ENCODE measurements at places on chromosomes 7 and 10. TPM values are rescaled to one million over a fixed set of nuclear protein-coding genes. Genes with fewer than 3 reads are reported as not detected.

The PAPOLB gene
- 0.02 TPM for polyA plus RNA-seq

The HECW1 gene
- 1.1 TPM for polyA plus RNA-seq

The KAZALD1 gene
- polyA plus RNA-seq: 15.3 TPM

The ZMIZ2 gene
- polyA plus RNA-seq: 3.9 TPM

The GRB10 gene
- polyA plus RNA-seq: 11.1 TPM

The DOCK1 gene
- 27.2 TPM for polyA plus RNA-seq

The MSMB gene
- not detected for polyA plus RNA-seq

The RTKN2 gene
- polyA plus RNA-seq: 2.9 TPM

The BRAF gene
- 21.1 TPM for polyA plus RNA-seq

The MRPS33 gene
- 64.8 TPM for polyA plus RNA-seq

The SFTPD gene
- polyA plus RNA-seq: not detected

The SUN3 gene
- polyA plus RNA-seq: not detected

The CLDN4 gene
- polyA plus RNA-seq: 0.73 TPM

The CALCR gene
- polyA plus RNA-seq: not detected

The CDH23 gene
- polyA plus RNA-seq: 0.01 TPM

The MMP21 gene
- polyA plus RNA-seq: not detected

The HOXA7 gene
- polyA plus RNA-seq: 5.3 TPM

The NKX1-2 gene
- not detected for polyA plus RNA-seq

The PDZD7 gene
- 0.50 TPM for polyA plus RNA-seq

The HTR5A gene
- not detected for polyA plus RNA-seq

The FRMD4A gene
- polyA plus RNA-seq: 63.6 TPM

The GNG11 gene
- 46.1 TPM for polyA plus RNA-seq

The CFAP46 gene
- 0.64 TPM for polyA plus RNA-seq

The SYCE1 gene
- 0.41 TPM for polyA plus RNA-seq

The PHKG1 gene
- 0.41 TPM for polyA plus RNA-seq

The PNLIPRP3 gene
- polyA plus RNA-seq: not detected

The SPDYE18 gene
- polyA plus RNA-seq: 0.11 TPM

The MEIG1 gene
- polyA plus RNA-seq: 0.18 TPM

The CD36 gene
- polyA plus RNA-seq: 102 TPM

The SLC35G1 gene
- 8.1 TPM for polyA plus RNA-seq

The METTL27 gene
- 2.1 TPM for polyA plus RNA-seq

The FKBP6 gene
- polyA plus RNA-seq: not detected

The TEX47 gene
- not detected for polyA plus RNA-seq

The FAM13C gene
- 0.17 TPM for polyA plus RNA-seq

The ARMC3 gene
- not detected for polyA plus RNA-seq

The DENND2A gene
- polyA plus RNA-seq: 25.8 TPM

The CNTNAP2 gene
- polyA plus RNA-seq: not detected

The ESYT2 gene
- 66.0 TPM for polyA plus RNA-seq

The CPN1 gene
- polyA plus RNA-seq: not detected

The HMX2 gene
- not detected for polyA plus RNA-seq

The RSPH10B2 gene
- 0.02 TPM for polyA plus RNA-seq

The RBM28 gene
- polyA plus RNA-seq: 22.9 TPM

The DNAJC12 gene
- 2.3 TPM for polyA plus RNA-seq

The NPSR1 gene
- polyA plus RNA-seq: not detected

The HUS1 gene
- 31.2 TPM for polyA plus RNA-seq

The IRF5 gene
- polyA plus RNA-seq: not detected

The ASIC3 gene
- 0.07 TPM for polyA plus RNA-seq

The VAX1 gene
- not detected for polyA plus RNA-seq

The HABP2 gene
- not detected for polyA plus RNA-seq

The GRID1 gene
- 0.03 TPM for polyA plus RNA-seq

The KLF6 gene
- polyA plus RNA-seq: 105 TPM

The OPN4 gene
- polyA plus RNA-seq: not detected

The ANKRD16 gene
- 4.9 TPM for polyA plus RNA-seq

The OR2A1 gene
- 0.07 TPM for polyA plus RNA-seq

The GPER1 gene
- polyA plus RNA-seq: 2.4 TPM

The CYP2C19 gene
- polyA plus RNA-seq: not detected

The SPDYE5 gene
- polyA plus RNA-seq: not detected

The FAM204A gene
- polyA plus RNA-seq: 49.6 TPM

Data from fibroblast of lung (primary cell).